Epithelial cell of proximal tubule (primary cell): ENCODE measurements at places on chromosomes 5 and 9. TPM values are rescaled to one million over a fixed set of nuclear protein-coding genes. Genes with fewer than 3 reads are reported as not detected.

Gene TRIM36
- 3.9 and 4.8 TPM in 2 replicates for total RNA-seq

Gene UBAP2
- 19.1 and 28.9 TPM in 2 replicates for total RNA-seq

Gene WNT8A
- total RNA-seq = not detected in 2 replicates

DNA sequence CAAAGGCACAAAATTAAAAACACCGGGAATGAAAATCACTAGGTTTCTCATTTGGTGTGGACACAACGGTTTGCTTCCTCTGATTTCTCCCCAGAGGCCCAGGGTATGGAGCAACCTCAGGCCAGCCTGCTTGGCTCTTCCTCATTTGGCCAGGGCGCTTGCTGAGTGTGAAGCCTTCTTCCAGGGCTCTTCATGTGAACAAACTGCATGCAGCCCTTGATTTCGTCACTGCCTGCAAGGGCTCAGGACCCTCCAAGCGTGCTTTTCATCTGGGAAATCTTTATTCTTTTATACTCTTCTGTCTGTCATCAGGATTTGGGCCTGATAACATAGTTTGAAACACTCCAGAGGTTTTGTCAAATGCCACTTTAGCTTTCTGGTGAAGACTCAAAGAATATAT, 122.6 kb upstream of the KLF4 start:
- no peak for DNase-seq

GRCh38 chr5:75148051-75148450, 88.6 kb downstream of the ANKRD31 start:
- no peak for DNase-seq

DNA sequence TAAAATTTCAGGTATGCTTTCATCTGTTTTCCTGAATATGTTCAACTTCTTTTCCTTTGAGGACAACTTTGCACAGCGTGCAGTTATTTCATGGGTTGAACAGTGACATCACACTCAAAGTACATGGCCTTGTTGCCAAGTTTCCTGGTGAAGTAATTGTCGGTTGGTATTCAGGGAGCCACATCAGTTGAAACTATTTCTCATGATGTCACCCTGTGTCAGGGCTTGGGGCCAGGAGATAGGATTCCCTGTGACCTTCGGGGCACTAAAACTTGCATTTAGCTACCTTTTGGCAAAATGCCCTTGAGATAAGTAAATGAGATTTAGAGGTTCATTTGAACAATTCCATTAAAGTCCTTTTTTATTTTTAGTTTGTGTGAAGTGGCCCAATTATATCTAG, 383.9 kb downstream of the SH3GL2 start:
- DNase-seq = no peak

- DNase-seq = no peak
Observed at GRCh38 chr5:107542831-107543231, 127.9 kb downstream of the EFNA5 start.

Gene NUP155
- total RNA-seq = 28.4 and 40.3 TPM in 2 replicates

- DNase-seq = no peak
Observed at GRCh38 chr5:72166070-72166979, 59.0 kb downstream of the MAP1B start.

DNA sequence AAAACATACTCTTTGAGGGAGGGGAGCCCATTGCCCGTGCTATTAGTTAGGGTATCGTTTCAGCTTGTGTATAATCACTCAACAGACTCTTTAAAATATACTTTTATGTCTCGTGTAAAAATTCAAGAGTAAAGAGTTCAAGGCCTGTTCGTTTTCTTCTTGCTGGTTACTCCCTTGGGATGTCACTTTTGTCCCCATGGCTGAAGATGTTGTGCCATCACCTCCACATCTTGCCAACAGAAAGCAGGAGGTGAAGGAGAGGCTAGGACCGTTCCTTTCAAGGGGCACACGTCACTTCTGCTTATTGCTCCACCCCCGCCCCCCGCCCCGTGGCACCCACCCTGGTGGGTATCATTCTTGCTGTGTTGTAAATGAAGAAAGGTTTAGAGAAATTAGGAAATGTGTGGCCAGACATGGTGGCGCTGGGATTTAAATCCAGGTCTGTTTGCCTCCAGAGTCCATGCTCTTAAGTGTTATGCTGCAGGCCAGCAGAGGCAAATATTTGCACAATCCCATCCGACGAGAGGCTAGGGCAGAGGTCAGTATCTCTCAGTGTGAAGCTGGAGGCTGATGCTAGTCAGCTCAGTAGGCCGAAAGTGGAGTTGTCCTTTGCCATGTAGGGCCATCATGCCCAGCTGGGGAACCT, 3.0 kb downstream of the MLANA start:
- no peak for DNase-seq

Gene OR1N2
- not detected in 2 replicates for total RNA-seq

GRCh38 chr9:112680731-112681402, 37.0 kb downstream of the INIP start:
- DNase-seq = peak; percentile 2

Gene ODF2
- 32.6 and 38.2 TPM in 2 replicates for total RNA-seq

DNA sequence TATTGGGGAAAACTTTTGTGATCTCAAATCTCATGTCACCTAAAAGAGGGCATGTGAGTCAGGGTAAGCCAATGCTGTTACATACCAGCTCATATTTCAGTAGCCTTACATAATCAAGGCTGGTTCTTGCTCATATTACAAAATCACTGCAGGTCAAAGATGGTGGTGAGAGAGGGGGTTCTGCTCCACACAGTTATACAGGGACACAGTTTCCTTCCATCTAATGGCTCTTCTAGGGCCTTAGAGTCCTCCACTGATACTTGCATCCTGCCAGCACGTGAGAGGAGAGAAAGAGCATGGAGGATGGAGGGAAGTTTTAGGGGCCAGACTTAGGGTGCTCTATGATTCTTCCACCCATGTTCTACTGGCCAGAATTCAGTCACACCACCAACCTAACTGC, 130.0 kb downstream of the LIFR start:
- DNase-seq = no peak

DNA sequence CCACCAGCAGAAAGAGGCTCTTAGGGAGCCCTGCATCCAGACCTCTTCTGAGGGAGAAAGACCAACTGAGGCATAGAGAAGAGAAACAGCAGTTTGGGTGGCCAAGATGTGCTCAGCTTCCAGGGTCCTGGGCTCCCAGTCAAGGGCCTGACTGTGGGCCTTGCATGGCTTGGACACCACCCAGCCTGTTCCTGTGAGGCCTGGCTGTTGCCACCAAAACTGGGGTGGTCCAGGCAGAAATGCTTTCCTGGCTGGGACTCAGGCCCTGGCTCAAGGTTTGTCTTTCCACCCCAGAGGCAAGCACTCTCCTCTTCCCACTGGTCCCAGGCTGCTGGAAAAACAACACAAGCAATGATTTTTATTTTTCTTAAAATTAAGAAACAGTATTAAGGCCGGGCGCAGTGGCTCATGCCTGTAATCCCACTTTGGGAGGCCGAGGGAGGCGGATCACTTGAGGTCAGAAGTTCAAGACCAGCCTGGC, 13.3 kb downstream of the MYOZ3 start:
- DNase-seq = no peak

Gene PCDHGB1
- total RNA-seq = 0.12 and 0.29 TPM in 2 replicates

DNA sequence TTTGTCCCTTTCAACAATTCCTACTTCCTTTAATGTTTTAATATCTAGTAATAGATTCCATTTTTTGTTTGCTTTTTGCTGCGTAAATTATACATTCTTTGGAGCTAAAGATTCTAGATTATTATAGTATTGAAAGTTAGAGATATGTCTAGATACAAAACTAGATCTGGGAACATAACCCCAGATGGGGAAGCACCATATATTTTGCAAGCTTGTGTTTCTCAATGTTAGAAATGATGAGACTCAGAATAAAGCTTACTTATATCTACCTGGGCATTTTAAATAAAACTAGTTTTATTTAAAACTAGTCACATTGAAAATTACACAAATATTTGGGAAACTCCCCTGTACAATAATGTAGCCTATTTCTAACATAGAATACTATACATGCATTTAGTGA, 32.2 kb downstream of the TRIO start:
- DNase-seq = no peak

Gene PCDHB4
- not detected in 2 replicates for total RNA-seq

GRCh38 chr9:127644943-127645342, 32.9 kb downstream of the STXBP1 start:
- no peak for DNase-seq

Gene SGTB
- total RNA-seq = 5.1 and 9.5 TPM in 2 replicates

Gene NTNG2
- 0.07 TPM in 1 of 2 replicates, not detected in the other for total RNA-seq

Gene EGFLAM
- total RNA-seq = 0.17 and 1.2 TPM in 2 replicates

GRCh38 chr9:113656771-113657670, 193.5 kb downstream of the RGS3 start:
- DNase-seq = no peak

DNA sequence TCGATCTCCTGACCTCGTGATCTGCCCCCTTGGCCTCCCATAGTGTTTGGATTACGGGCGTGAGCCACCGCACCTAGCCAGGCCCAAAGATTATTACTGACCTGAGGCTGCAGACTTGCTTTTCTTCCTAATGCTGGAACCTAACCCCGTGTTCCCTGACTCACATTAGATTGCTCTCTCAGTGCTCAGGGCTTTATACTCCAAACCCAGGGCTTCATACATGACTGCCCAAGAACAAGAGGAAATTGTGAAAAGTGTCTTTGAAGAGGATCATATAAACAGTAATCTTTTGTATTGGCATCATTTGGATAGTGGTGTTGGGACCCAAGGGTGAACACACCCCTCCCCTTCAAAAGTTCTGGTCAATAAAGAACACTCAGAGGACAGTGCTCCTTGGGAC, 233.3 kb upstream of the TAS2R1 start:
- DNase-seq = no peak

- DNase-seq = no peak
Observed at GRCh38 chr5:57066924-57067596, 106.8 kb upstream of the GPBP1 start.

Gene TRUB2
- 14.1 and 20.0 TPM in 2 replicates for total RNA-seq

DNA sequence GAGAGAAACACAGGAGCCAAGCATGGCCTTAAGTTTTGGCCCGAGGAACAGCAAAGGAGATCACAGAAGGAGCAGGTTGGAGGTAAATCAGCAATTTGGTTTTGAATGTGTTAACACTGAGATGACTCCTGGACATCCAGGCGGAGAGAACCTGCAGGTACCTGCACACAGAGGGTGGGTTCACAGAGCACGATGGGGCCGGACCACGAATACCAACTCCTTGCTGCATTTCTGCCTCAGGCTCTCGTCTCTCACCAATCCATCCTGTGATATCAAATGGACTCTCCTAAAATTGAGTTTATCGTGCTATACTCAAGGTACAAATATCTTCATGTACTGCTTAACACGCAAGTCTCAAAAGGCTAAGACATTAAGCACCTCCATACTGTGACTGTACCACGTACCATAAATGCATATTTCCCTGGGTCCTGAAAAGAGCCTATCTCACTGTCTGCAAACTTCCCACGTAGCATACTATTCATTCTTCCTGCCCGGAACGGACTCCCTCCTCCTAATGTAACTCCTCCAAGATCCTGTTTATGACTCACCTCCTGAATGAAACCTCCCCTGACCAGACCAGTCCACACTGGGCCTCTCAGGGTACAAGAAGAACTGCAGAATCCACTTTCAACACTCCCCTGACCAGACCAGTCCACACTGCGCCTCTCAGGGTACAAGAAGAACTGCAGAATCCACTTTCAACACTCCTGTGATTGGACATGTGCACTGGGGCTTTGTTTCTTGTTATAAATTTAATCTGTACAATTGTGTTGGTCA, 380.8 kb upstream of the RFX3 start:
- DNase-seq = peak; percentile 64

Gene HRCT1
- 0.58 TPM in 1 of 2 replicates, not detected in the other for total RNA-seq

Gene NCS1
- 48.8 and 77.7 TPM in 2 replicates for total RNA-seq

DNA sequence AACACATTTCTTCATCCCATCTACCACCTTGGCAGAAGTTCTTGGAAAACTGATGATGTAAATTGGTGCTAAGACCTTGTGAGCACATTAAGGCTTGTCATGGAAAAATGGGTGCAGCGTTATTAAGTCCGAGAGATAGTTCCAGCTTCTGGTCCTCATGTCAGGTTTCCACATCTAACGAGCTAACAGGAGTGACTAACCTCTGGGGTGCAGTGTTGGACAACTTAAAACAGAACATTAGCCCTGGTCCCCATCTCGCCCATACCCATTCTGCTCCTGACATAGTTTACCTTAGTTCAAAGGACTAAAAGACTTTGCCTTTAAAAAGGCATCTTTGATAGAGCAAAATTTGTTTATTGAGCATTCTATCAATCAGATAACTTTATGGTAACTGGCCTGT, 128.0 kb downstream of the SLC1A3 start:
- DNase-seq = no peak

- DNase-seq = no peak
Observed at GRCh38 chr5:136056771-136057335, 28.1 kb downstream of the TGFBI start.
